NCI-H146 (cell line): ENCODE measurements at places on chromosomes 12 and 14.

DNA sequence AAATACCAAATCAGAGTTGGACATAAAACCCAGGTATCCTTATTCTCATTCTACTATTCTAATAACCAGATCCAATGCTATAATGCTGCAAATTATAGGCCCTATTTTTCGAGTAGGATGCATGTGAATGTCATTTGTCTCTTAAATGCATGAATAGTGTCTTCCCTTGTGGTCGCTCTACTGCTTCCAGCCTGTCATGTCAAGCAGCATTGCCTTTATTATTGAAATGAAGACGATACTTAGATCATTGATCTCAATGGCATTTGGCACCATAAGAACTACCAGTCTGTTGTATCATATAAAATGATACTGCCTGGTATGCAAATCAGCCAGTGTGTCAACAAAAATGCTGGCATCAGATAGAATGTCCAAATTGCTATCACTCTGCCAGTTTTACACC is 649.1 kb downstream of the DIO2 start:
- DNase-seq: no peak

DNA sequence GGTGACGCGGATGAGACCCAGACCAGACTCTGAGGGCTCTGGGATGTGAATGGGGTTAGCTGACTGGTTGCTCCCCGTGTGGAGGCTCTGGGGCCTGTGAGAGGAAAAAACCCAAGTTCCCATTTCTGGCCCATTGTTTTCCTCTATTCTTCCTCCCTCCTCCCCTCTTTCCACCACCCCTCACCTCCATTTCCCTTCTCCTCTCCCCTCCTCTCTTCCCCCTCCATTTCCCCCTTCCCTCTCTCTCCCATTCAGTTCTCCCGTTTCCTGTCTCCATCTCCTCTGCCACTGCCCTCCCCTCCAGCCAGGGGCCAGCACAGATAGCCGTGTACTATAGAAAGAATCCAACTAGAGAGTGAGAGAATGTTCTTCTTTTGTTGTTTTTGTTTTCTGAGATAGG is 12.6 kb upstream of the PRPH start:
- no peak for DNase-seq

DNA sequence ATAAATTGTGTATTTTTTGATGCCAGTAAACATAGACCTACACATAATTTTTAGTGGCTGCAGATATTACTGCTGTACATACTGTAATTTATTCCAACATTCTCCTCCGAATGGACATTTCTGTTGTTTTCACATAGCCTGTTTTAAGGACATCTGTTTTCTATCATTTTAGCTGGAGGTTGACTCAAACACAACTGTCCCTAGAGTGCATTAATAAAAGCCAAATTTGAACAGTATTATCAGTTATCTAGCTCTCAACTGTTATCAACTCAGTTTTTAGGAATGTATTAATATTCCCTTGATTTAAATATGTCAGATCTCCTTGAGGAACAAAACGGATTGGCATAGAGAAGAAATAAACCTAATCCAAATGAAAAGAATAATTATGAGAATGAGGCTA is 17.2 kb upstream of the PIWIL1 start:
- no peak for DNase-seq

DNA sequence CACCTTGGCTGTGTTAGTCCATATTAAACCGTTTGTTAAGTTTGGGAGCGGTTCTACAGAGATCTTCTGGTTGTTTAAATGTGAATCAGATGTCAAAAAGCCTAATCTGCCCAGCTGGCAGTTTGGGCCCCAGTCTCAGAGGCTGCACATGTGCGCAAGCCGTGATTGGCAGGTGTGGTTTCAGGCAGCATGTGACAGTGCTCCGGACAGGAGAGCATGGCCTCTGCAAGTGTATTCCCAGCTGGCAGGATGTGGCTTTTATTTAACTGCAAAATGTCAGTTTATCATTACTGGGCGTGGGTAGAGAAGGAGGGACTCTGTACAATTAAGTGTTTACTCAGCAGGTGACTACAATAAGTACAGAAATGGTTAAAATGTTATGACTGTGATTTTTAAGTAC is 77.5 kb downstream of the PELI2 start:
- DNase-seq: peak; percentile 72

GRCh38 chr14:32607399-32607798 is 278.3 kb downstream of the AKAP6 start:
- no peak for DNase-seq

DNA sequence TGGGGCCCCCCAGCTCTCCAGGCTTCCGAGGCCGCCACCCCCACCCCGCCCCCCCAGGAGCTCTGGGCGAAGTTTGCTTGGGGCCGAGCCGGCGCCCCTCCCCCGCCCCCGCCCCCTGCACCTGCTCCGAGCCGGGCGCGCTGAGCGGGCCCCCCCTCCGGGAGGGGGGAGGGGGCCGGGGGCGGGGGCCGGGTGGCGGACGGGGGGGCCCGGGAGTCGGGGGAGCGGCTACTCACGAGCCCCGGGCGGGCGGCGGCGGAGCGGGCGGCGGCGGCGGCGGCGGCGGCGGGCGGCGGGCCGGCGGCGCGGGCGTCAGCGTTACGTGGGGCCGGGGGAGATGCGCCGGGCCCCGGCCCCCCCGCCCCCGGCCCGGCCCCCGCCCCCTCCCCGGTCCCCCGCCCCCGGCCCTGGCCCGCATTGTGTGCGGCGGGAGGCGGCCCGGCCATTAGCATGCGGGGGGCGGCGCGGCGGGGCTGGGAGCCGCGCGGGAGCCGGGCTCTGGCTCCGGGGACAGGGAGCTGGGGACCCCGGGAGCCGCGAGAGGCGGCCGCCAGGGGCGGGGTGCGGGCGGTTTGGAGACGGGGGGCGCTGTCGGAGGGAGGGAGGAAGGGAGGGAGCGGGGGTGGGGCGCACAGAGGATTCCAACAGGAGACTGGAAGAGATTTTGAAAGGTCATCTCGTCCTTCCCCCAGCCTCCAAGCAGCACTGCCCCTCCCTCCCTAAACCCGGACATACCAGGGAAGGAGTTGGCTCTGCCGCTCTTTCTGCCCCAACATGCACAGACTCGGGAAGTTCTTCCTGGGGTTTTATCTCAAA is at the start of gene ZNF219:
ZNF219 (minus strand) TSS at position 580 of the 816 bp plus-strand sequence. CDS start 5,064 bp downstream, outside the sequence.
- DNase-seq: peak; percentile 75

- DNase-seq: no peak
Observed at GRCh38 chr14:97179573-97179972, 382.4 kb downstream of the VRK1 start.

GRCh38 chr14:83379436-83379835 is 1845.8 kb upstream of the SEL1L start:
- DNase-seq: no peak

DNA sequence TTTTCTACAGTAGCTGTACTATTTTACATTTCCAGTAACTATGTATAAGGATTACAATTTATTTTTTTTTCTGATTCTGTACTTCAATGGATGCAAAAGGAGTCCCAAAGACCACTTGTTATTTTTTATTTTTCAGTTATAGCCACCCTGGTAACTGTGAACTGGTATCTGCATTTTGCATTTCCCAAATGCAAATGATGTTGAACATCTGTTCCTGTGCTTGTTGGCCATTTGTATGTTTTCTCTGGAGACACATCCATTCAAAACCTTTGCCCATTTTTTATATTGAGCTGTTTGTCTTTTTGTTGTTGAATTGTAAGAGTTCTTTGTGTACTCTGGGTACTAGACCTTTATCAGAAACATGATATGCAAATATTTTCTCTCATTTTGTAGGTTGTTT is 485.6 kb downstream of the LRIG3 start:
- DNase-seq: no peak

DNA sequence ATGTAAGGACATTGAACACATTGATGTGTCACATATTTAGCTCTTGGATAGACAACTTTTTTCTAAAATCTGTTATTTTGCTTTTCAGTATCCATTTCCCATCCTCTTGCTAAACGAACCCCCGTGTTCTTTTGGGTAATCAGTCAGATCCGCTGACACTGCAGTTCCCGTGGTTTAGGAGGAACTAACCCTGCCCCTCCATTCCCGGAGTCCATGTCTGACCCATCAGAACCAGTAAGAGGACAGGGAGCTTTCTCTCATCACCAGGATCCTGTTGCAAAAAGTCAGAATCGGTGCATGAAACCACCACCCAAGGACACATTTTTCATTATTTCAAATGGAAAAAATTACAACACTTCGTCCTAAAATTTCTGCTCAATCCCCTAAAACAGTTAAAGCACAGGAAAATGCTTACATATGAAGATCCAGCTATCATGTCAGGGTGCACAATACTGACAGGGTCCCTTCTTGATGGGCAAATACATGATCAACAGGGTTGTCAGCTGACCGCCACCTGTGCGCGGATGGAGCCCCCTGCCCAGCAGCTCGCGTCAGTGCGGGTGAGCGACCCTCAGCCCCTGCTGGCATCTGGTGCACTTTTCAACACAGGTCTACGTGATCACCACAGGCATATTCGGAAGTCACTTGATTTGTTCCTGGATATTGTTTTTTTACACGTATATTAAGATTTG is 276.8 kb downstream of the ADGRD1 start:
- no peak for DNase-seq

DNA sequence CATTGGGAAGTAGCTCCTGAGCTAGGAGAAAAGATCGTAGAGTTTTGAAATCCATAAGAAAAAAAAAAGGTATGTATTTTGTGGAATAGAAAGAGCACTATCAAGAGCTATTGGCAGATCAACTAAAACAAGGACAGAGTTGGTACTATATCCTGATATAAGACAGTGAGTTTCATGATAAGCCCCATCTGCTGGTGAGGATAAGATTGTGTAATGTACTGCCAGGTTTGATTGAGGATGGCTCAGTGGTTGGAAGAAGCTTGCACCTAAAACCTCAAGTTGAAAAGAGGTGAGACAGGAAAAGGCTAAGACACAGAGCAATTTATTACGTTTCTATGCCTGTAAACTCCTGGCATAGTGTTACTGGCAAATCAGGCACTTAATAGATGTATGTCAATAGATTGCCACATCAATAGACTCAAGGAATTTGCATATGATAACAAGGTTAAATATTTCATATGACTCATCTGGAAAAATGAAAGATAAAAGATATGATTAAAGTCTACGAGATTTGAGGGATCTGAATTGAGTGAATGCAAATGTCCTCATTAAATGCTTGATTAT is 525.6 kb downstream of the FLRT2 start:
- DNase-seq: peak; percentile 22

GRCh38 chr14:40280652-40281051 is 848.4 kb upstream of the FBXO33 start:
- DNase-seq: no peak

DNA sequence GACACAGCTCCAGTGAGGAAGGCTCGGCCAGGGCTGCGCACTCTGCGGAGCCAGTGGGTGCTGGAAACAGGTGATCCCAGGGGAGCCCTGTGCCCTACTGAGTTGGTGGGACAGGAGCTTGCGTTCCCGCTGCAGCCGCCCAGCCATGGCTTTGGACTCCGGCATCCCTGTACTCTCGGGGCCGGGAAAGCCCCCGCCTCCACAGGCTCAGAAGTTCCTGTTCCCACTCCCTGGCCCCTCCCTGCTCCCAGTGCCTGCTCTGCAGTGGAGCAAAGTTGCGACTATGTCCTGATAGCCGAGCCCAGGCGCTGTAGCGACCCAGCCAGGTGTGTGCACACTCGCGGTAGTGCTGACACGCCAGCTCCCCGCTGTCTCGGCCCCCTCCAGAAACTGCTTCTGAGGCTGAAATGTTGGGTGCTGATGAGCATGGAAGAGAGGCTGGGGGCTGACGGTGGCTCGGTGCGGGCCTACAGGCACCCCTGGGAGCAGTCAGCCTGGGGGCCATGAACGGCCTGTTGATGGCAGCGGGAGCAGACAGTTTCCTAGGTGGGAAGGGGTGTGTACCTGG is 344.6 kb upstream of the MGAT4C start:
- peak; percentile 16 for DNase-seq

GRCh38 chr12:117580015-117580717 is 218.7 kb upstream of the NOS1 start:
- DNase-seq: no peak

GRCh38 chr14:78398216-78398615 is 228.0 kb downstream of the NRXN3 start:
- DNase-seq: no peak

- no peak for DNase-seq
Observed at GRCh38 chr14:68820119-68820518, 27.3 kb upstream of the ZFP36L1 start.

DNA sequence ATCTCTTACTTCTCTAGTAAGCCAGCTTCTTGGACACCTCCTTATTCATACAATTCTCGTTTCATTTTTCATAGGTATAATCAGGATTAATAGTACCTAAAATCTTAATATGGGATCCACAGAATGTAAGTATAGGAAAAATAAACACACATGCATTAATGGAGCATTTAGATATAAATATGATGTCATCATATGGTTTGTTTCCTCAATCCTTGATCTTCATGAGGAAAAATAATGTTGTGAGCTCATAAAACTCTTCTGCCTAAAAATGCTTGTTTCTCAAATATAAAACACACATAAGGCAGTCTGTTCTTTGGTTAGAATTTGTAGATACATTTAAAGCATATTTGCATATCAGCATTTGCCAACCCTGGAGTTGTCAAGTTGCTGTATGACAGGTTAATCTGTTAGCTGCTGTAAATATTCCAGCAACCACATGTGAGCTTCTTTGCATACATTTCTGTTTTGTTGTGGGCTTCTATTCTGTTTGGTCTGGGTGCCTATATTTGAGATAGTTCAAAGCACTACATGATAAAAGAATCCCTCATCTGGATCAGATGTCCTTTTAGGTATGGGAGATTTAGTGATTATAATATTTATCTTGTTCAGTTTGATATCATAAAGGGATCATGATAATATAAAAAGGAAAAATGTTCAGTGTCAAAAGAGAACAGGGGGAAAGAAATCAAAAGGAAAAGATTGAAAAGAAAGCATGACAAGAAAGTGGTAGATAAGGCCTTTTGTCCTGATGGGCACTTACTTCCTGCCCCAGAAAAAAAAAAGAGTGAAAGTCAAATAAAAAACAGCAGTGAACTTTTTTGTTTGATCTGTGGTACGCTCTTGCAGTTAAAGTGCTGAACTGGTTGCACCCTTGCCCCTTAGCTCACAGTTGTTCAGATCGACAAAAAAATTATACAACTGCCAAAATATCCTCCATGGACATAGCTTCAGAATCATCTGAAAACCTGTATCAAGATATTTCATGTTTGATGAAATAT is 68.6 kb downstream of the ACSS3 start:
- DNase-seq: peak; percentile 25
